ENCODE measurements at places on chromosomes 6 and 20.

- no peak for DNase-seq
These were observed 332.9 kb downstream of the TFAP2A start for GRCh38 chr6:10081957-10082356.

GRCh38 chr20:4084096-4084495 lies 68.7 kb upstream of the RNF24 start:
- no peak for DNase-seq

DNA sequence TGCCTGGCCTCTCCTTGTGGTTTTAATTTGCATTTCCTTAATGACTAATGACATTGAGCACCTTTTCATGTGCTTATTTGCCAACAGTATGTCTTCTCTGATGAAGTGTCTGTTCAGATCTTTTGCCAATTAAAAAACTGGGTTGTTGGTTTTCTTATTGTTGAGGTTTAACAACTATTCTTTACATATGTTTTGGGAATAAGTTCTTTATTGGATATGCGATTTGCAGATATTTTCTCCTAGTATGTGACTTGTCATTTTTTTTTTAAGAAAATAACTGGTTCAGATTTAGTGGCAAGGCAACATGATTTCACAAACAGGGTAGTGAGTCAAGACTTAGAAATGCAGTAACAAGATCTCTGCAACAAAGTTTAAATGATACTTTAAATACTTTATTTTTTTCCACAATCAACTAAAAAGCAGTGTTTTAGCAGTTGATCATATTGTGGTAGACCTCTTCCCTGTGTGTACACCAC lies 67.8 kb downstream of the TIAM2 start:
- no peak for DNase-seq

GRCh38 chr6:144797881-144798589 lies 512.9 kb downstream of the UTRN start:
- no peak for DNase-seq

DNA sequence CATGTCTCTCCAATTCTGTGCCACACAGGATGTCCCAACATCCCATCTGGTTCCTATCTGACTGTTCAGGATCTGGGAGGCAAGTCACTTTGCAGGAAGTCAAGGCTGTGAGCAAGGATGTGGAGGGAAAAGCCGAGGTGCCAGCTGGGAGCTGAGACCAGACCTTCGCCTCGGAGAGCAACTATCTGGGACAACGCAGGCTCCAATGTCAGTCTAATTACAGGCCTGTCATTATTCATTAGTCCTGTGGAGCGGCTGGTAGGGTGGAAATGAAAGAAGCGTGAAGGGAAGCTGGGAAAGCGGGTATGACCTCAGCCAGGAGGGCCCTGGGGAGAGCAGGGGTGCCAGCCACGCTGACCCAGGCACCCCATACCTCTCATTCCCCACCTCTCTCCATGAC lies 147.3 kb downstream of the UNC5CL start:
- DNase-seq: no peak

- DNase-seq: no peak
These were observed 945 bp downstream of the TENT5A start for GRCh38 chr6:81751388-81752083.

DNA sequence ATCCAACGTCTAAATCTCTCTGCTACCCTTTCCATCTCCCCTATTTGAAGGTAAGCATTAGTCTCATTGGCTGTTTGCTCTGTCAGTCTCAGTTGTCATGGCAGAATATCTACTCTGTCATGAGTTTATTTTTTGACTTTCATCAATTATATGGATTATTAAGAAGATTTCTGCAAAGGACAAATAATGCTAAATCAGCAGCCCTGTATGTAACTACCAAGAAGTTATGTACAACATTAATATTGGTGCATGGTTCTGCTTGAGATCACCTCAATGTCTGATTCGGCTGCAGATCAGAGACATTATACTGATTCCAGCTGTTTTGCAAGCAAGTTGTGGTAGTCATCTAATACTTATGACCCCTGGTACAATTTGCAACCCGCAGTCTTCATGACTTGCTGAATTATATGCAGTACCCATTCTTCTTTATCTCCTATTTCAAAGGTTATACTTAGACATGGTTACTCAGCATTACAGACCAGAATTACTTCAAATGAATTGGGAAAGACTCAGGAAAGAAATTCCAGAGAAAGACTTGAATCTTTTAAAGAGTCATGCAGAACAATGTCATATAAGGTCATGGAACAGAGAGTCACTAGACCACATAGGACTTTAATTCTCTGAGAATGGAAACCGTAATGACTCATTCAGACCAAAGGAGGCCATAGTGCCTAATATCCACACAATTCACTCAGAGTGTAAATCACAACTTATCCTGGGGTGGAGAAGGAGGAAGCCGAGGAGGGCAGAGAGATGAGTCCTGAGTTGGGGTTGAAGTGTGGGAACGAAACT lies 201.4 kb downstream of the IBTK start:
- no peak for DNase-seq

- DNase-seq: no peak
These were observed 6.7 kb upstream of the TTK start for GRCh38 chr6:79997728-79998127.

DNA sequence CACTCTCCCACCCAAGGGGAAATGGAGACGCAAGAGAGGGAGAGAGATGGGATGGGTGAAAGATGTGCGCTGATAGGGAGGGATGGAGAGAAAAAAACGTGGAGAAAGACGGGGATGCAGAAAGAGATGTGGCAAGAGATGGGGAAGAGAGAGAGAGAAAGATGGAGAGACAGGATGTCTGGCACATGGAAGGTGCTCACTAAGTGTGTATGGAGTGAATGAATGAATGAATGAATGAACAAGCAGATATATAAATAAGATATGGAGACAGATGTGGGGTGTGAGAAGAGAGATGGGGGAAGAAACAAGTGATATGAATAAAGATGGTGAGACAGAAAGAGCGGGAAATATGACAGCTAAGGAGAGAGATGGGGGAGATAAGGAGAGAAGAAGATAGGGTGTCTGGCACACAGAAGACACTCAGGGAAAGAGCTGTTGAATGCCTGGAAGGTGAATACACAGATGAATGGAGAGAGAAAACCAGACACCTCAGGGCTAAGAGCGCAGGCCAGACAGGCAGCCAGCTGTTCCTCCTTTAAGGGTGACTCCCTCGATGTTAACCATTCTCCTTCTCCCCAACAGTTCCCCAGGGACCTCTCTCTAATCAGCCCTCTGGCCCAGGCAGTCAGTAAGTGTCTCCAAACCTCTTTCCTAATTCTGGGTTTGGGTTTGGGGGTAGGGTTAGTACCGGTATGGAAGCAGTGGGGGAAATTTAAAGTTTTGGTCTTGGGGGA lies 754 bp downstream of the TNF start:
- DNase-seq: no peak

- no peak for DNase-seq
These were observed 4.5 kb downstream of the TP53INP2 start for GRCh38 chr20:34708621-34709043.

DNA sequence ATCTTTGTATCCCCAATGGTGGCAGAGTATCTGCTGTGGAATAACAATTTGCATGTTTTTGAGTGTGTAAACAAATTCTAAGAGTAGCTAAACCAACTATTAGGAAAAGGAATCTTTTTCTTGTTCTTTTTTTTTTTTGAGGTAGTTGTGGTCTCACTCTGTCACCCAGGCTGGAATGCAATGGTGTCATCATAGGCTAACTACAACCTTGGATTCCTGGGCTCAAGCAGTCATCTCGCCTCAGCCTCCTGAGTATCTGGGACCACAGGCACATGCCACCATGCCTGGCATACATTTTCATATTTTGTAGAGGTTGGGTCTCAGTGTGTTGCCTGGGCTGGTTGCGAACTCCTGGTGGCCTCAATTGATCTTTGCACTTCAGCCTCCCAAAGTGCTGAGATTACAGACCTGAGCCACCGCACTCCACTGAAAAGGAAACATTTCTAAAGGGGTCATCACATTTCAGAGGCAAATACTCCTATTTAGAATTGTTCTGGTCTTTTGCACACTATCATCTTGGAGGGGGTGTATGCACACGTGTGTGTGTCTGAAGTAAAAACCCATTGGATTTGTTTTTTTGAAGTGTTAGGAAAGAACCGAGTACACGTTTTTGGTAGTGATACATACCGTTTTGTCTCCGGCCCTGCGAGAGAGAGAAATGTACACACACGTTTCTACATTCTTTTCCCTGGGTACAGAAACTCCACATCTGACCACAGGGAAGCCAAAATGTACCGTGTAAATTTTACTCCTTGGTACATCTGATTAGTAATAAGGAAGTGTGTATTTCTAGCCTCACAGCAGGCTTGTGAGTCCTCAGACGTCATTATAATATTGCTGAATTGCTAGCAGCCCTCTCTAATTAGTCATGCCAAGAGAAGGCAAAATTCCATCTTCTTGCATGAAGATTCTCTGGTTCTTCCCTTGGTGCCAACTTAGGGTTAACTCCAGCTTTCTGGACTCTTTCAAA lies 183.6 kb downstream of the JARID2 start:
- DNase-seq: no peak

Measured in NCI-H446 (cell line).